ENCODE measurements at places on chromosomes 3 and 15.

GRCh38 chr3:3074551-3075257, 35.5 kb downstream of the IL5RA start:
- no peak for DNase-seq

GRCh38 chr3:56903231-56903782, 101.6 kb upstream of the ARHGEF3 start:
- no peak for DNase-seq

DNA sequence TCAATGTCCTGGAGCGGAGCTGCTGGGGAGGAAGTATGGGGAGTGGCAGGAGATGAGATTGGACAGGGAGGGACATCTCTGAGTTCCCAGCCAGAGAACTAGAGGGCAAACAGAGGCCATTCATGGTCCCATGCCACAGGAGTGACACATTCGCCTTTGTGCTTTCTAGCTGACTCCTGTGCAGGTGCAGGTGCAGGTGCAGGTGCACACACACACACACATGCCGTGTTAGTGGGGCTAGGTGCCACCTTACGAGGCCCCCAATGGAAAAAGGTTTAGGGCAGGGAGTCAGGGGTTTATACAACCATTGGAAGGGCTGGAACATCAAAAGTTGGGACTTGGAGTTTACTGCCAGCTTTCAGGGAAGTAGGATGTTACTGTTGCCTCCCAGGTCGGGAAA, 52.0 kb downstream of the TPRA1 start:
- no peak for DNase-seq

- DNase-seq = no peak
These were observed 25.2 kb downstream of the CORO2B start for GRCh38 chr15:68603951-68604350.

DNA sequence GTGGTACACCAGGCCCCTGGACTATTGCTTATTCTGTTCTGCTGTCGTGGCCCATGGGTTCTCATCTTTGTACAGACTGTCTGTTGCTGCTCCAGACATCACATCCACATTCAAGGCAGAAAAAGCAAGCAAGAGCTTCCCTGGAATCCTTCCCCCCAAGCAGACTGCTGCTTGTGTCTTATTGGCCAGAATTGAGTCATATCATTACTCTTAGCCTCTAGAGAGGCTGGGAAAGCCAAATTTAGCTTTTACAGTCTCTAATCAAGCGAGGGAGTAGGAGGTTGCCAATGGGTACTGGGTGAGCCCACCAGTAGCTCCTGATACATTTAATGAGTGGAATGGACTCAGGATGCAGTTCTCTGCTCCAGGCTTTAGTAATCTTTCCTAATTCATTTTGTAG, 39.4 kb downstream of the RAB6B start:
- no peak for DNase-seq

All from GM12892 (cell line).